ENCODE measurements at places on chromosomes 12 and 14.

GRCh38 chr12:52585946-52586345, 12.3 kb upstream of the KRT74 start:
- DNase-seq: no peak

DNA sequence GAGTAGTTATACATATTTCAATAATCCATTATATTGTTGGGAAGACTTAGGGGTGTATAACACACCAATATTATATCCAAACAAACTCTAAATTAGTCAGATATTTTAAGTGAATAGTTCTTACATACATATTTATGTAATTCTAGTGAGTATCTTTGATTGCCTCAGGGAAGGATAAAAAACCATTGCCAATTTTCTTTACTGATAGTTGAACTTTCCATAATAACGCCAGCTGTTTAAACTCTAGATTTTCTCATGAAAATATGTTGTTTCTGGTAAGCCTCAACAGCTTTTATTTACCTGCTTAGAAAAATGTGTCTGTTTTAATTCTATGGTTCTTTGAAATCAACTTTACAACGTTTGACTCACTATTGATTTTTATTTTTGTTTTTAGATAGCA, 959.6 kb upstream of the NOVA1 start:
- no peak for DNase-seq

DNA sequence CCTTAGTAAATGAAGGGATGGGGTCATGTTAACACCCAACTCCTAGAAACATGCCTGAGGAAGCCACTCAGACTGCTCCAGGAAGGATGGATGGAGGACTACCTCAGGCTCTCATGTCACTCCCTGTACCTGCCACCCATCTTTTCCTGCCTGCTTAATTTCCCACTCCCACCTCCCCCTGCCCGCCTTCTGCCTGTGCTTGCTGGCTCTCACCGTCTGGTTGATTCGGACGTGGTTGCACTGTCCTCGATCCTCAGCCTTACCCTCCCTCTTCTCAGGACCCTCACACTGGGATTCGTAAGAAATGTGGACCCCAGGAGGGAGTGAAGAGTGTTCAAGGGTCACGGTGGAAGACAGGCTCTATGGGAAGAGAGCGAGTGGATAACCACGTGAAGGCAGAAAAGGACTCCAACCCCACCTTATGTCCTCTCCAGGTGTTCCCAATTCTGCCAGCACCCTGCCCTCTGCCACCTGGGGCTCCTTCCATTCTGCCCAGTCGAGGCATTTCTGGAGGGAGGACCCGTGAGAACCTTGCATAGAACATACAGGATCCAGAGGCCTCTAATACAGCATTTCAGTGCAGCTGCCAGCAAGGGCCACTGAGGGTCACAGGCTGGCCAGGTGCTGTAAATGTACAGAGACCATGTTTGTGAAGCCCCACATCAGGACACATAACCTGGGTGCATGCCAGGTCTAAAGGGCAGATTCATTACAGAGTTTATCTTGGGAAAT, 12.9 kb downstream of the ITGB7 start:
- DNase-seq: no peak

DNA sequence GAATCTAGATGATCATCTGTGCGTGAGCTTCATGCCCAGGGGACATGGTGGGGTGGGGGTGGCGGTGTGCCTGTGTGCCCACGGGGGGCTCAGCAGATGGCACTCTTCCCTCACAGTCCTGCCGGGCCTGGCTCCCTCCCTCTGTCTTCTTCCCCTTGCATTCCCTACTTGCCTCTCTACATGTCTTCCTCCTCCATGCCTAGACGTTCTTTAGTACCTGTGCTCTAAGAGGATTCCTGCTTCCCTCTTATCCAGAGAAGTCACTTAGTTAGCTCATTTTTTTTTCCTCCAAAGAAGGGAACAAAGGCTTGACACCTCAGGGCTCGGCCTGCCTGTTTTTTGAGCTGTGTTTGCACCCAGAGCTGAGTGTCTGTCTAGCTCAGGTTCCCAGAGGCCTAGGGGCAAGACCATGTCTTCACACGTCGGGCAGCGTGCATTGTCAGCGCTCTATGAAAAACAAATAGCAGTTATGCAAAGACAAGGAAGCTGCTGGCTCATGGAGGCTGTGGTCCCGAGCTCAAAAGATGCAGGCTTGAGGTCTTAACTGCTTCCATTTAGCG, 48.8 kb downstream of the NINJ2 start:
- no peak for DNase-seq

- peak; percentile 66 for DNase-seq
Measured at GRCh38 chr14:89430391-89431236, 13.6 kb upstream of the FOXN3 start.

DNA sequence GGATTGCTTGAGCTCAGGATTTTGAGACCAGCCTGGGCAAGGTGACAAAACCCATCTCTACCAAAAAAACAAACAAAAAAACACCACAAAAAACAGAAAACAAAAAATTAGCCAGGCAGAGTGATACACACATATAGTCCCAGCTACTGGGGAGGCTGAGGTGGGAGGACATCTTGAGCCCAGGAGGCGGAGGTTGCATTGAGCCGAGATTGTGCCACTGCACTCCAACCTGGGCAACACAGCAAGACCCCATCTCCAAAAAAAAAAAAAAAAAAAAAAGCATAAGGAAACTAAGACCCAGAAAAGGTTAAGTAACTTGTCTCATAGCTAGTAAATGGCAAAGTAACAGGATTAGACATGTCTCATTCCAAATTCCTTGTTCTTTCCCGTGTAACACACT, 56.3 kb upstream of the PSMA6 start:
- DNase-seq: no peak

- DNase-seq: peak; percentile 69
Measured at GRCh38 chr12:93918262-93918661, 230.1 kb upstream of the PLXNC1 start.

DNA sequence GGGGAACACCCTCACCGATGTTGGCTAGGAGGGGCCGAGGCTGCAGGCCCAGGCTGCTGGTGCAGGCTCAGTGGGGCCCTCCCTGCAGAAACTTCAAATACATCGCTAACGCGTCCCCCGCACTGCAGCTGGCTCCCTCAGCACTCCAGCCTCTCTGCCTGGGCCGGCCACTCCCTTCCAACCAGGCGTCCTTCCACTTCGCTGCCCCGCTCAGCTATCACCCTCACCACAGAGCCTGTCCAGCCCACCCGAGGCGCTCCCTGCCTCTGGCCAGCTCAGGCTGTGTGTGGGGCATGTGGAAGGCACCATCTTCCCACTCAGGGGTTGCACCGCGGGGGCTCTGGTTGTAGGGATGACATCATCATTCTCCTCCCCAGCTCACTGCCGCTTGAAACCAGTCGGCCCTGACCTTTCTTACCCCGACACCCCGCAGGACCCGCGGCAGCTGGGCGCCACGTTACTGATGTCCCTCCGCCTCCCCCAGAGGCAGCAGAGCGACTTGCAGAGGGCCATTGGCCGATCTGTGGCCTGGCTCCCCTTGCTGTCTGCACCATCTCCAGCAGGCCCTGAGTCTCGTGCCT, 199.9 kb upstream of the RTL1 start:
- DNase-seq: no peak

DNA sequence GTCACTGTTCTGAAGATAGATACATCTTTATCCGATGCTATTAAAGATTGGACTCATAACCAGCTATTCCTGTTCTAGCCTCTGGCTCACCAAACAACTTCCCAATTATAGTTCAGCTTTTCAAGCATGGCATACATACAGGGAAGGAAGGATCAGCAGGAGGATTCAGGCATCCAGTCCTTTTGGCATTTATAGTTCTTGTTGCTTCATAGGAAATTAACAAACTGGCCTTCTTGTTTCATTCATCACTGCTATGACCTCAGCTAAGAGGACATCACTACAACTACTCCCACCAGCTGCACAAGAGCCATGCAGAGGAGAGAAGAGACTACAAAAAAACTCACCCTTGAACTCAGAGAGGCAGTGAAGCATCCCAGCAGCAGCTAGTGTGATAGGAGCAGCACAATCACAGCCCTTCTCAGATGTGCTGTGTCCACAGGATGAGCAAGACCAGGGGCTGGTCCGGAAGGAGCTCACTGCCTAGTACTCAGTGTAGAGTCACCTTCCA, 100.5 kb downstream of the SPTSSA start:
- no peak for DNase-seq

All from astrocyte (in vitro differentiated cells and primary cell).